ENCODE measurements at places on chromosomes 16 and 17.

- DNase-seq = no peak
Observed at GRCh38 chr17:70265471-70265870, 96.1 kb downstream of the KCNJ2 start.

DNA sequence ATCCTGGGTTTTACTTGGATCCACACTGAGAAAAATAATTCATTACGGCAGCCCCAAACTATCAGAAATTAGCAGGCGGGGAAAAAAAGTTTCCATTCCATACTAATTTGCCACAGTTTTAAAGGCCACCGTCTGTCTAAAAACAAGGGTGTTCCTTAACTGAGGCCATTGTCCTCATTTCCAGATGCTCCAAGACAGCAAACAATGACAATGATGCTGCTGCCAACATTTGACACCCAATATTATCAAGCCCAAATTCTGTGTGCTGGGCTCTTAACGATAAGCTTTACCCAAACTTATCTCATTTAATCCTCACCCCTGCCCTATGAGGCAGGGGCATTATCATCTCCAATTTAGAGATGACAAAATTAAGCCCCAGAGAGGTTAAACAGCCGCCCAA, 26.3 kb downstream of the CUEDC1 start:
- peak; percentile 81 for DNase-seq

DNA sequence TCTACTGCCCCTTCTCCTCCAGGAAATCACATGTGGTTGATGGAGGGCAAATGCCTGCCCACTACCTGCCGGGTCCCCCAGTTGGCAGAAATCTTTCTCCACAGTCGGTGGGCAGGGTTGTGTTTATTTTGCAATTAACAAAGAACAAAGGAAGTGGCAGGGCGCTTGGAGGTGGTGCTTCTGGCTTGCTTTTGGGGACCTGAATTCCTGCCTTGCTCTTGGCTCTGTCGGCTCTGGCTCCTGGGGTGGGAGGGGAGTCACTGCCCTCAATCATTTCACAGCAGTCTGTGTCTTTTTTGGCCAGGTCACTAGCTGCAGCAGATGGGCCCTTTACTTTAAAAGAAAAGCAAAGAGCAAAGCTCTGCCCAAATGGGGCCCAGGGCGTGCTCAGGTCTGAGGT, 69.2 kb downstream of the C16orf78 start:
- no peak for DNase-seq

DNA sequence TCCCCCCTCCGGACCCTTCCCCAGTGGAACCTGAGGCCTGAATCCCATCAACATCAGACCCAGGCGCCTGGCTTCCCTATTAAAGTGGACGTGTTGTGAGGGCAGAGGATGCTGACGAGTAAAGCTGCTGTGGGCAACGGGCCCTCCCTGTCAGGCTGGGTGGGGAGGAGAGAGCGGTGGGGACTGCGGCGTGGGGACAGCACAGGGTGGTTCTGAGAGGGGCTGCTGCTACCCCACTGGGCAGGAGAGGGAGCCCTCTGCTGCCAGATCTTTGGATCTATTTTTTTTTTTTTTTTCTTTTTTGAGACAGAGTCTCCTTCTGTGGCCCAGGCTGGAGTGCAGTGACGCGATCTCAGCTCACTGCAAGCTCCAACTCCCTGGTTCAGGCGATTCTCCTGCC, 5.9 kb downstream of the CA5A start:
- no peak for DNase-seq

- DNase-seq = no peak
Observed at GRCh38 chr17:72390675-72391508, 270.1 kb downstream of the SOX9 start.

DNA sequence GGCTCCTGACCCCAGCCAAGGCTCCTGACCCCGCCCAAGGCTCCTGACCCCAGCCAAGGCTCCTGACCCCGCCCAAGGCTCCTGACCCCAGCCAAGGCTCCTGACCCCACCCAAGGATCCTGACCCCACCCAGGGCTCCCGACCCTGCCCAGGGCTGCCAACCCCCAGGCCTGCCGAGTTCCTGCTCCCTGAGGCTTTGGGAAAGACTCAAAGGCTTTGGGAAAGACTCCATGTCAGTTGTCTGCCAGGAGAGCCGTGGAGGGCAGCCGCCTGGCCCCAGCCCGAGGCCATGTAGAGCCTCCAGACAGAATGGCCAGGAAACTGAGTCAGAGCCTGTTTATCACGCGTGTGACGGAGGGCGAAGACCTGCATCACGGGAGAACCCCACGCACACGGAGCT, 21.1 kb downstream of the CBFA2T3 start:
- no peak for DNase-seq

DNA sequence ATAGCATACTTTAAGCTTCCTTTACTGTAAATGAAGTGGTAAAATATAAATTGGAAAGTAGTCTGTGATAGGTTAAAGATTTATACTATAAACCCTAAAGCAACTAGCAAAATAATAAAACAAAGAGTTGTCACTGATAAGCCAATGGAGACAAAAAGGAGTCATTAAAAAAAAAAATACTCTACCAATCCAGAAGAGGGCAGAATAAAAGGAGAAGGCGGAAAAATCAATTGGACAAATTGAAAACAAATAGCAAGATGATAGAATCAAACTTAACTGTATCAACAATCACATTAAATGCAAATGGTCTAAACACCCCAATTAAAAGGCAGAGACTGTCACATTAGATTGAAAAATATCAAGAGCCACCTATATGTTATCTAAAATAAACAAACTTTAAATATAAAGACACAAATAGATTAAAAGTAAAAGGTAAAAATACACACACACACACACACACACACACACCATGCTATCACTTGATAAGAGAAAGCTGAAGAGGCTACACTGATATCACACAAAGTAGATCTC, 71.8 kb downstream of the CACNG1 start:
- no peak for DNase-seq

- DNase-seq = no peak
Observed at GRCh38 chr16:68015681-68016080, at the start of gene DPEP2NB. DPEP2NB (minus strand) TSS chr16:68015911; CDS start chr16:68015770, 141 bp downstream.
